MCF 10A (cell line): ENCODE measurements at places on chromosomes 5 and 9. TPM values are rescaled to one million over a fixed set of nuclear protein-coding genes. Genes with fewer than 3 reads are reported as not detected.

Gene PCDHGA6
- 0.44 and 0.49 TPM in 2 replicates for total RNA-seq

Gene SPINK5
- 0.96 and 3.1 TPM in 2 replicates for total RNA-seq

Gene CENPK
- total RNA-seq = 11.2 and 15.3 TPM in 2 replicates

Gene CDH9
- not detected in 2 replicates for total RNA-seq

Gene GDA
- not detected in 2 replicates for total RNA-seq

Gene NEUROG1
- total RNA-seq = not detected in 2 replicates

Gene FOXD4L3
- 0.96 TPM in 1 of 2 replicates, not detected in the other for total RNA-seq

Gene SEPTIN8
- total RNA-seq = 34.8 and 53.1 TPM in 2 replicates

Gene LTC4S
- 2.1 and 2.2 TPM in 2 replicates for total RNA-seq
